Body of pancreas (tissue), 4 donors: ENCODE measurements at places on chromosomes 2 and 18.
A peak's percentile ranks its signal among the peaks of the same experiment; 100 is the strongest.

GRCh38 chr2:21519821-21520220 lies 396.1 kb downstream of the TDRD15 start:
- H3K36me3 ChIP-seq, result no peaks in the 10 kb centered on the region
- no peaks in the 10 kb centered on the region for H3K4me1 ChIP-seq
- no peak for DNase-seq
- H3K27ac ChIP-seq, result no peak overlapping the region

GRCh38 chr2:449246-450067 lies 161.6 kb upstream of the ALKAL2 start:
- H3K4me1 ChIP-seq, result peaks cover 14% of the 10 kb centered on the region
- no peak overlapping the region for H3K4me3 ChIP-seq
- no peak for DNase-seq
- H3K36me3 ChIP-seq, result no peaks in the 10 kb centered on the region

GRCh38 chr2:163717993-163718680 lies 17.7 kb downstream of the FIGN start:
- H3K36me3 ChIP-seq, result no peaks in the 10 kb centered on the region
- H3K4me1 ChIP-seq, result peaks cover 24% of the 10 kb centered on the region
- no peak overlapping the region for H3K27ac ChIP-seq
- DNase-seq, result no peak
- H3K4me3 ChIP-seq, result no peak overlapping the region

DNA sequence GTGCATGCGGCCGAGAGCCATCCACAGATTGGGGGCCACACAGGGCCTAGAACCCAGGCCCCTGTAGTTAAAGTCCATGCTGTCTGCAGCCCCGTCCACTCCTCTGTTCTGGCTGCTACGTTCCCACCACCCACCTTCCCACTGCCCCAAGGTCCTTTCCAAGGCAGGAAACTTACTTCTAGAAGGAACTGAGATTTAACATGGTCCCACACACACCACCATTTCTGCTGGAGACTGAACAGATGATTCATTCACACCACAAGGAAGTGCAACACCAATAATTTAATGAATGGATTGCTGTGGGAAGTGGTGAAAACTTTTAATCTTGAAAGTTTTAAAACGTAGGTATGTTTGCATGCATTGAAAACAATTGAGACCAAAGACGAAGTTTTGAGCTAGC lies 95.2 kb downstream of the LBH start:
- no peaks in the 10 kb centered on the region for H3K36me3 ChIP-seq
- H3K27me3 ChIP-seq, result no peaks in the 10 kb centered on the region
- no peak for DNase-seq
- H3K27ac ChIP-seq, result no peak overlapping the region

DNA sequence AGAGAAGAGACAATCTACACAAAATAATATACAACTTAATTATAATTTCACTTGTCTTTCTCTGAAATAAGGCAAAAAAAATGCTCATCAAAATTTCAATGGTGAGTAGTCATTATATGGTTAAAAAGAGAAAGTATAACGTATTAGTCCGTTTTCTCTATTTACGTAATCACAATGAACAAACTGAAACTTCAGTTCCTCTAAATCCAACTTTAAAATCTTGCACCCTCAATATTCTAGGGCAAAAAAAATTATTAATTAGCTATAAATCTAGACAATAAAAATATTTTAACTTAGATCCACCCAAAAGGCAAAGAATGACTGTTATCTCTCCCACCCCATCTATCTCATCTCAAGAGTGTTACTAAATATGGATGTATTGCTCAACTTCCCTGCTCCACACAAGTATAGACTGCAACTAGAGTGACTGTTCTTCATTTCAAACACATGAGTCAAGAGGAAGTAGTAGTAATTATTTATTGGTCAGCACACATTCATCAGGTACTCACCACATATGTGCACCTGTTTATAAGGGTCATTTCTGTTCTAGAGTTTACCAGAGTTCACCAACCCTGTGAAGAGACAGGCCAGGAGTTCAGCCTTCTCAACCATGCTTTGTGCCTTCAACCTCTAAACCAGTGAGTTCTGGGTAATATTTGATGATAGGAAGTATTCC lies 36.4 kb downstream of the STK39 start:
- H3K4me3 ChIP-seq, result no peak overlapping the region
- no peaks in the 10 kb centered on the region for H3K36me3 ChIP-seq
- peak overlapping the region; percentile 84 for H3K27ac ChIP-seq

DNA sequence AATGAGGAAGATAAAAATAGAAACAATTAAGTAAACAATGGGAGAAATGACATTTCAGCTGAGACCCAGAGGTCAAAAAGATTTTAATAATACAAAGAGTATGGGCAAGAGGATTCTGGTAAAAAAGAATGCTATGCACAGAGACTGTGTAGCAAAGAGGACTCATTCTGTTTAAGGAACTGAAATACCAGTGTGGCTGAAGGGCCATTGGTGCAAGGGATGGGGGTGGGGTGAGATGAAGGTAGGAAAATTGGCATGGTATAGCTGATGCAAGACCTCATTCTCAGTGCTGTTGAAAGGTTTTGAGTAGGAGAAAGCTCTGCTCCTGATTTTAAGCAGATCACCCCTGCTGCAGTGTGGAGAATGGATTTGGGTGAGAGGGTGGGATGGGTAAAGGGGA lies 10.8 kb downstream of the GALNT1 start:
- H3K36me3 ChIP-seq, result no peaks in the 10 kb centered on the region
- no peak overlapping the region for H3K4me3 ChIP-seq
- no peak for DNase-seq
- H3K27ac ChIP-seq, result no peak overlapping the region

DNA sequence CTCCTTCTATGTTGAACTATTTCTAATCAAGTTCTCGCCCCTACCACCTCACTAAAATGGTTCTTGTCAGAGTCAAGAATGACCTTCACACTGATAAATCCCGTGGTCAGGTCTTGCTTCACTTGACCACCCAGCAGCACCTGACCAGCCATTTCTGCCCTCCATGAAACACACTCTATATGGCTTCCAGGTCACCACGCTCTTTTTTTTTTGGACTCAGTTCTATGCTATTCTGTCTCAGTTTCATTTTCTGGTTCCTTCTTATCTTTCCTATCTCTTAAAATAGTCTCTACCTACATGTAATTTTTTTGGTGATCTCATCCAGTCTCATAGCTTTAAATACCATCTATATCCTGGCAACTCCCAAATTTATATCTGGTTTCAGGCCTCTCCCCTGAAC lies 11.4 kb downstream of the EIF2AK3 start:
- H3K27ac ChIP-seq, result no peak overlapping the region
- DNase-seq, result no peak
- peaks cover 70% of the 10 kb centered on the region for H3K4me1 ChIP-seq

GRCh38 chr18:28816155-28816554 lies 639.2 kb upstream of the CDH2 start:
- H3K4me3 ChIP-seq, result no peak overlapping the region
- H3K27me3 ChIP-seq, result no peaks in the 10 kb centered on the region
- no peak for DNase-seq
- no peaks in the 10 kb centered on the region for H3K36me3 ChIP-seq
- H3K27ac ChIP-seq, result no peak overlapping the region

- H3K4me1 ChIP-seq, result no peaks in the 10 kb centered on the region
- no peaks in the 10 kb centered on the region for H3K27me3 ChIP-seq
- DNase-seq, result no peak
- H3K27ac ChIP-seq, result no peak overlapping the region
- no peaks in the 10 kb centered on the region for H3K36me3 ChIP-seq
- H3K4me3 ChIP-seq, result no peak overlapping the region
Observed at GRCh38 chr2:110897966-110898365, 165.6 kb downstream of the ACOXL start.

GRCh38 chr2:141020346-141020745 lies 1110.5 kb downstream of the LRP1B start:
- H3K4me1 ChIP-seq, result no peaks in the 10 kb centered on the region
- H3K36me3 ChIP-seq, result no peaks in the 10 kb centered on the region
- DNase-seq, result no peak
- no peak overlapping the region for H3K27ac ChIP-seq
- no peaks in the 10 kb centered on the region for H3K27me3 ChIP-seq

DNA sequence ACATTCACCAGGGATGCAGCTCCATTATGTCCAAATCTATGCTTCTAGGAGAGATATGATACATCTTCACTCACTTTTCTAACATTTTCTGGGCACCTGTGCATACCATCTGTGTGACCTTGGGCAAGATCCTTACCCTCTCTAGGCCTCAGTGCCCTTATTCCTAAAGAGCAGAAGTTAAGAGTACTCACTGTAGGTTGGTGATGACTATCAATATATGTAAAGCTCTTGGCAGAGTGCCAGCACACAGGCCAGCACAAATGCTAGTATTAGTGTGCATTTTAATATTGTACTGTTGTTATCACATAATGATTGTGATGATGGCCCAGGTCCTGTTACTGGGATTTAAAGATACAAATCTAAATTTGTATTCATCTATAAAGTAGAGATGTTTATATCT lies 199.2 kb downstream of the RAD51AP2 start:
- DNase-seq, result peak; percentile 12
- H3K27me3 ChIP-seq, result no peaks in the 10 kb centered on the region
- H3K36me3 ChIP-seq, result no peaks in the 10 kb centered on the region
- no peak overlapping the region for H3K27ac ChIP-seq
- no peak overlapping the region for H3K4me3 ChIP-seq

- peaks cover 33% of the 10 kb centered on the region for H3K4me1 ChIP-seq
- H3K4me3 ChIP-seq, result no peak overlapping the region
- H3K36me3 ChIP-seq, result no peaks in the 10 kb centered on the region
Observed at GRCh38 chr18:62839874-62840713, 124.8 kb downstream of the PHLPP1 start.

GRCh38 chr2:226849349-226849748 lies 13.5 kb downstream of the RHBDD1 start:
- H3K27ac ChIP-seq, result no peak overlapping the region
- DNase-seq, result no peak
- no peaks in the 10 kb centered on the region for H3K27me3 ChIP-seq
- no peak overlapping the region for H3K4me3 ChIP-seq
- peaks cover 4% of the 10 kb centered on the region for H3K4me1 ChIP-seq
- H3K36me3 ChIP-seq, result no peaks in the 10 kb centered on the region

- no peak overlapping the region for H3K4me3 ChIP-seq
Observed at GRCh38 chr2:151786483-151786882, 41.7 kb downstream of the ARL5A start.

GRCh38 chr2:240557808-240558207 lies at the start of gene ANKMY1:
ANKMY1 (minus strand) TSS chr2:240557988; CDS start chr2:240557335, 653 bp downstream.
- no peaks in the 10 kb centered on the region for H3K36me3 ChIP-seq
- H3K27me3 ChIP-seq, result no peaks in the 10 kb centered on the region
- peak; percentile 71 for DNase-seq
- H3K4me1 ChIP-seq, result peaks cover 43% of the 10 kb centered on the region

GRCh38 chr18:7890075-7890474 lies 323.0 kb downstream of the PTPRM start:
- no peaks in the 10 kb centered on the region for H3K4me1 ChIP-seq
- no peak for DNase-seq
- H3K4me3 ChIP-seq, result no peak overlapping the region
- H3K36me3 ChIP-seq, result no peaks in the 10 kb centered on the region

GRCh38 chr2:189628817-189629530 lies 32.3 kb upstream of the ASNSD1 start:
- no peaks in the 10 kb centered on the region for H3K27me3 ChIP-seq
- no peaks in the 10 kb centered on the region for H3K36me3 ChIP-seq
- DNase-seq, result no peak
- H3K27ac ChIP-seq, result no peak overlapping the region

DNA sequence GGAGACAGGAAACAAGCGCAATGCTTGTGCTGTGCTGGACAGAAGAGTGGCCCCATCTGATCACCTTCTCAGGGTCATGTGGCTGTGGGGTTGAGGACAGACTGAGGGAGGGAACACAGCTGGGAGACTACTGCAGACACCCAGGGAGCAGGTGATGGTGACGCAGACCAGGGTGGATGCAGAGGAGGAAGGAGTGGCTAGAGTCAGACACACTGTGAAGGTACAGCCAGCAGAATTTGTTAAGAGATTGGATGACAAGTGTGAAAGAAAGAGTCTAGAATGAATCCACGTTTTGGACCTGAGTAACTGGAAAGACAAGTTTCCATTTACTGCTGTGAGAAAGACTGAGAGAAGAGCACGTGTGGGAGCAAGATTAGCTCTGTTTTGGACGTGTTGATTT lies 15.9 kb upstream of the POMC start:
- peaks cover 30% of the 10 kb centered on the region for H3K4me1 ChIP-seq
- no peaks in the 10 kb centered on the region for H3K36me3 ChIP-seq

DNA sequence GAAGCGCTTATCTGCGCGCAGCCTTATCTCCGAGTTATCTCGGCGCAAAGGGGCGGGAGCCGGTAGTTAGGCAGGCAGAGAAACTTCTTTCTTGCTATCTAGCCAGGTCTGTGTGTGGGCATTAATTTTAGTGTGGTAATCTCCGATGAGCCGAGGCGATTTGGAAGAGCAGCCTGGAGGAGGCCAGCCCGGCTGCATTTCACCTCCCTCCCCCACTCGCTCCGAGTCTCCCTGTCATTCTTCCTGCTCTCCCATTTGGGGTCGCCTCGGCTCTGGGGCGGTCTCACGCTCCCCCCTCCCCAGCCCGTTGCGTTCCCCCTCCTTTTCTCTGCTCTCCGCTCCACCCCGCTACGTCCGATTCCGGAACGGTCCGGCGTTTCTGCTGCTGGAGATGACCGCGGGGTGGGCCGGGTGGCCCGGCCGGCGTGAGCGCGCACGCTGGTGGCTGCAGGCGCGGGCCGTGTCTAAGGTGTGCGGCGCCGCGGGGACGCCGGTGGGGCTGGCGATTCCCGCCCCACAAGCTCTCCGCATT lies 566 bp downstream of the GATA6 start:
- H3K27ac ChIP-seq, result peak overlapping the region; percentile 95
- no peaks in the 10 kb centered on the region for H3K36me3 ChIP-seq
- H3K4me3 ChIP-seq, result peak overlapping the region; percentile 97
- peak; percentile 58 for DNase-seq
- H3K27me3 ChIP-seq, result no peaks in the 10 kb centered on the region

GRCh38 chr2:172811027-172811426 lies 75.4 kb downstream of the RAPGEF4 start:
- H3K27me3 ChIP-seq, result no peaks in the 10 kb centered on the region
- H3K36me3 ChIP-seq, result no peaks in the 10 kb centered on the region
- DNase-seq, result peak; percentile 14
- H3K27ac ChIP-seq, result no peak overlapping the region

- H3K4me1 ChIP-seq, result no peaks in the 10 kb centered on the region
- DNase-seq, result no peak
- H3K27me3 ChIP-seq, result no peaks in the 10 kb centered on the region
- H3K27ac ChIP-seq, result no peak within 1 kb of the TSS
- no peaks in the 10 kb centered on the region for H3K36me3 ChIP-seq
- H3K4me3 ChIP-seq, result no peak within 1 kb of the TSS
Observed at GRCh38 chr18:31760695-31761094, at the start of gene SLC25A52. SLC25A52 (minus strand) TSS chr18:31760880; CDS start chr18:31760661, 219 bp downstream.

- H3K36me3 ChIP-seq, result no peaks in the 10 kb centered on the region
- no peak overlapping the region for H3K4me3 ChIP-seq
- DNase-seq, result no peak
- no peak overlapping the region for H3K27ac ChIP-seq
- no peaks in the 10 kb centered on the region for H3K27me3 ChIP-seq
Observed at GRCh38 chr2:157848213-157848612, 27.9 kb downstream of the ACVR1 start.

- peak; percentile 45 for DNase-seq
- no peak overlapping the region for H3K27ac ChIP-seq
- no peaks in the 10 kb centered on the region for H3K27me3 ChIP-seq
- H3K4me1 ChIP-seq, result no peaks in the 10 kb centered on the region
Observed at GRCh38 chr2:158024288-158024898, 77.3 kb upstream of the UPP2 start.

GRCh38 chr2:113930448-113930847 lies 40.6 kb downstream of the ACTR3 start:
- no peaks in the 10 kb centered on the region for H3K4me1 ChIP-seq
- no peak overlapping the region for H3K27ac ChIP-seq
- no peak overlapping the region for H3K4me3 ChIP-seq
- no peaks in the 10 kb centered on the region for H3K36me3 ChIP-seq
- no peak for DNase-seq

GRCh38 chr18:80238651-80239260 lies 8.6 kb downstream of the PARD6G start:
- H3K27me3 ChIP-seq, result no peaks in the 10 kb centered on the region
- H3K27ac ChIP-seq, result no peak overlapping the region
- no peaks in the 10 kb centered on the region for H3K36me3 ChIP-seq
- DNase-seq, result no peak
